ENCODE measurements at places on chromosomes 6 and 20.

DNA sequence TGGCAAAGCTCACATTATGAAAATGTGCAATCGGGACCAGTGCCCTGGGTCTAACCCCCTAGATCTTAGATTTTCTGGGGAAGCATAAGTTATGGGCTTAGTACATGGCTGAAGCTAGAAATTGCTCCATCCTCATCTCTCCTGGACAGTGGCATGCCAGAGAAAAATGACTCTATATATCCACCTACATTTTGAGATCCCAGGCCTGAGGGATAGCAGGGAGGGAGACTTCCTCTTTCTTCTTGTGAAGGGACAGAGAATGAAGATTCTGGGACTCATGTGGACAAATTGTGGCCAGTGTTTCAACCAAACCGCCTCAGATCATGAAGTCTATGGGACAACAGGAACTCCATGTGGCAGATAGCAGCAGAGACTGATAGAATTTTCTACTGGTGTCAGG lies 35.4 kb downstream of the GSTA2 start:
- no peak for DNase-seq

DNA sequence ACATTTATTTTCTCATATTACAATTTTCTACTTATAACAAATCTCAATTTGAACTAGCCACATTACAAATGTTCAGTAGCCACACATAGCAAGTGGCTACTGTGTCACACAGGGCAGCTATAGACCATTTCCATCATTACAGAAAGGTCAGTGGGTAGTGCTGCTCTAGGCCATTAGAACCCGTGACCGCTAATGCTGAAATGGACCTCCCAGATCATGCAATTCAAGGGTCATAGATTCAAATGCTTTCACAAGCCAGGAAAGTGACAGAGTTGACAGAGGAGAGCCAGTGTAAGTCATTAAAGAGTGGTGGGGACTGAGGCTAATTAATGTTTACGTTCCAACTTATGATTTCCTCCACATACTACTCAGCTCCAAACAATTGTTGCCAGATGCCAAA lies 3.5 kb upstream of the OCSTAMP start:
- DNase-seq = no peak

DNA sequence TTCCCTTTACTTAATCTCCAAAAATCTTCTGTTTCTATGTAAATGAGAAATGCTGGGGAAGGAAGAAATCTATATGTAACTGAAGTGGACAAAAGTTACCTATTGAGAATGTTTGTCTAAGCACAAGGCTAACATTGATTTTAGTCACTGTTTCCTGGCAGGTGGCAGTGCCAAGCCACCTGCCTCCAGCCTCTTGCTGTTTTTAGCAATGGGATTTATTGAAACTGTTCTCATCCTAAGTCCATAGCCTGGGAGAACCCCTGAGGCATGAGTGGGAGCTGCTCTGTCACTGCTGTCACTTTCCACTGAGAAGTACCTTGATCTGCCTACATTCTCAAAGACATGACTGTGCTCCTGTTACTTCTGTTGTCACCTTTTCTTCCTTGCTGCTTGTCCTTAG lies 14.7 kb downstream of the ENPP3 start:
- peak; percentile 71 for DNase-seq

- DNase-seq = no peak
These were observed 6.0 kb downstream of the C6orf141 start for GRCh38 chr6:49556429-49556837.

DNA sequence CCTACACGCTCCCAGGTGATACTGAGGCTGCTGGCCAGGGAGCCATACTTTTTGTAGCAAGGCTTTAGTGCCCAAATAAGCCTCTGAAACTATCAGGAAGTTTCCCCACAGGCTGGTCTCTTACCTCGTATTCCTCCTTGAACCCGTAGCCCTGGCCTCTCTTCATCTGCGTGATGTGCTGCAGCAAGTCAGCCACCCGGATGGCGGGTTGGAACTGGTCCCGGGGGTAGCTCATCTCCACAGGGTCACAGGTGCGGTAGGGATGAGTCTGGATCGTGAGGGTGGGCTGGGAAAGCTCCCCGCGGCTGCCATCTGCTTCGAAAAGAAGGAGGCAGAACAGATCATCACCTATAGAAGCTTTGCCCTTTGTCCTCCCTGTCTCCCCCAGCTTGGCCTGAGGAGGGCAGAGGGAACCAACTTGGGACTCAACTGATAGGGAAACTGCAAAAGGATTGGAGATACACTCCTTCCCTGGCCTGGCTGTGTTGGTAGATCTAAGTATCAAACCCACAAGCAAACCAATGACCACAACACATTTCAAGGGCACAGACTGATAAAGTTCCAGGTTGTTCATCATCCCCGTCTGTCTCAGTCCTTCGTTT lies 543.2 kb upstream of the CHD6 start:
- DNase-seq = no peak

GRCh38 chr6:54100411-54101006 lies 10.7 kb upstream of the MLIP start:
- DNase-seq = no peak

DNA sequence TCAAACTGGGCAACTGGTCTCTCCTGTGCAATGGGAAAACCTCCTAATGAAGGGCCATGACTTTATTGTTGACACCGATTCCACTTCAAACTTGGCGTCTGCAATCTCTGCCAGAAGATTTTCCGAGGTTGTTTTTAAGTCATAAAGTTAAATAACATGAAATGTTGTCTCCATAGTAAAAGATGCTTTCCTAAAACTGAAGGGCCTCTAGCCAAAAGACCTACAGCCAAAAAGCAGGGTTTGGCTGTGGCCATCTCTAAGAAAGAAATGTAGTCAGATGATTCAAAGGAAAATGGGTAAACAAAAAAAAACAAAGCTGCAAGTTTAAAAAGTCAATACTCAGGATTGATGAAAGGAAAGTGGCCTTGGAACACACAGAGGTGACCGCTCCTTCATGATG lies 14.1 kb downstream of the CD93 start:
- no peak for DNase-seq

GRCh38 chr6:42251911-42252637 lies 34.4 kb upstream of the MRPS10 start:
- peak; percentile 75 for DNase-seq

DNA sequence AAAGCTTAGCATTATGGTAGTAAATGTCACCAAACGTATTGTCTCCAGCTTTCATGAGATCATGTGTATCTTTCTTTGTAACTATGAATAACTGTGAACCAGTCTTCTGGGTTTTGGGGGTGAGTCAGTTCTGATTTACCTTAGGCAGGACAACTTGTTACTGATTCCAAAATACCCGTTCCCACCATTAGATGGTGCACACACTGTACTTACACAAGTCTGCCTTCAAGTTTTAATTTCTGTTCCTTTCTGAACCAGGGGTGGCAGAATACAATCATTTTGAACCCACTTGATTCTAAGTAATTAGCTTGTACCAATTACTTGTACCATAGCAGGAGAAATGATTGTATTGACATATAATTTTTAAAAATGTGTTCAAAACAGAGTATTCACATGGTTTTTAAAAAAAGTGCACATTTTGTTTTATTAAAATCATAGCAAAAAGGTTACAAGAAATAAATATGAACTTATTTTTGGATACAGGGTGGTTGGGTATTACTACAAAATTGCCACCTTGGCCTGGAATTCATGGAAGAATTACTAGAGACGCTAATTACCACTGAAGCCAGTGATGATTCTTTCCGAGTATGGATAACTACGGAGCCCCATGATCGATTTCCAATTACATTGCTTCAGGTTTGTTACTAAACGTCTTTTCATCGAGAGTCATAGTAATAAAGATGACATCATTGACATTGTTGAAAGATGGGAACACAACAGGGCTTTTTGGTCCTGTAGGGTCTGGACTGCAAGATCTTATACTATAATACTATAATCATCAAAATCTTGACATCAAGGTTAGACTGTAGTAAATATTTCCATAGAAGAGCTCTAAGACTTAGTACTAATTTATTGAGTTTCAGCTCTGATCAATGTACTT lies 75.2 kb upstream of the GLP1R start:
- DNase-seq = peak; percentile 40

DNA sequence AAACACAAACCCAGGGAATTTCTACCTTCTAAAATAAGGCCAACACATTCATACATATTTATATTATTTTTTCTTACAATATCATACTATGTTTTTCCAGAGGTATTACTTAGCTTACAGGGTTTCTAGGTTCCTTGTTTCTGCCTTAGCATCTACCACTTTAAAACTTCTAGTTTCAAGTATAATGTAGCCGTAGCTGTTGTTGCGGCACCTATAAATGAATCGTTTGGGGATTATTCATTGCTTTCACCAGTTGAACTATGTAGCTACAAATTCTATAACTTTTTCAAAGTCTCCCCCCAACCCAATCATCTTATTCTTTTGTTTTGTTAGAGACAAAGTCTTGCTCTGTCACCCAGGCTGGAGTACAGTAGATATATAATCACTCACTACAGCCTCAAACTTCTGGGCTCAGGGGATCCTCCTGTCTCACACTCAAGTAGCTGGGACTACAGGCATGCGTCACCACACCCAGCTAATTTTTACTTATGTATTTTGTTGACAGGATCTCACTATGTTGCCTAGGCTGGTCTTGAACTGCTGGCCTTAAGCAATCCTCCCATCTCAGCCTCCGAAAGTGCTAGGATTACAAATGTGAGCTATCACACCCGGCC lies 43.9 kb downstream of the TNFAIP3 start:
- no peak for DNase-seq

DNA sequence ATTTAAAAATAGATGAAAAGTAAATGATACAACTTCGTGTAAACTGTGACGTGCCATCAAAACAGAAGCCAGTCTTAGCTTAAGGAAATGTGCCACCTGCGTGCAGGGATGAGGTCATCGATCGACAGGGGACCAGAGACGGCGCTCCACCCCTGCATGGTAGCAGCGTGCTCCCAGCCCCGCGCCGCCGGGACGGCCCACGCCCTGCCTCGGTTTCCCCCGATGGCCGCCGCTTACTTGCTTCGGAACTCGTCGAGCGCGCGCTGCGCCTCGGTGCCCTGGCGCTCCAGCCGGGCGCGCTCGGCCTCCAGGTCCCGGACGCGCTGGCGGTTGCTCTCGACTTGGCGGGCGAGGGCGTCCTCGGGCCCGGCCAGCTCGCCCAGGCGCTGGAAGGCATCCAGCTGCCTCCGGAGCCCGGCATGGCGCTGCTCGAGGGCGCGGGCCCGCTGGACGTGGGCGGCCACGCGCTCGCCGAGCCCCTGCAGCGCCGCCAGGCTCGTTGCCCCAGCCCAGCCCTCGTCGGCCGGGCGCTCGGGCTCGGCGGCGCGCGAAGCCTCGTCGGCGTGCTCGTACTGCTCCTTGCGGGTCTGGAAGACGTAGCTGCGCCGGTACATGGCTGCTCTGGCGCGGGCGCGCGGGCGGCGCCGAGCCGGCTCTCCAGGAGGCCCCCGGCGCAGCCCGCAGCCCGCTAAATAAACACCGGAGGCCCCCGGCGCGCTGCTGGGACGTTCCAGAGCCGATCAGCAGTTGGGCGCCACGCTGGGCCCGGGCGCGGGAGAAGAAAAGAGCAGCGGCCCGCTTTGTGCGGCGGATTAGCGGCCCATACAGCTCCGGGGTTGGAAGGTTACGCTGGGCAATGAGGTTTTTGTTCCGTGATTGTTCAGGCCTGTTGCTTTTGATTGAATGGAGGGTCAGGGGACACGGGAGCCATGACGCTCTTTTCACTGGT lies at the start of gene BFSP1:
BFSP1 (minus strand) TSS at position 664 of the 949 bp plus-strand sequence; CDS start at position 614, 50 bp downstream.
- DNase-seq = peak; percentile 73

DNA sequence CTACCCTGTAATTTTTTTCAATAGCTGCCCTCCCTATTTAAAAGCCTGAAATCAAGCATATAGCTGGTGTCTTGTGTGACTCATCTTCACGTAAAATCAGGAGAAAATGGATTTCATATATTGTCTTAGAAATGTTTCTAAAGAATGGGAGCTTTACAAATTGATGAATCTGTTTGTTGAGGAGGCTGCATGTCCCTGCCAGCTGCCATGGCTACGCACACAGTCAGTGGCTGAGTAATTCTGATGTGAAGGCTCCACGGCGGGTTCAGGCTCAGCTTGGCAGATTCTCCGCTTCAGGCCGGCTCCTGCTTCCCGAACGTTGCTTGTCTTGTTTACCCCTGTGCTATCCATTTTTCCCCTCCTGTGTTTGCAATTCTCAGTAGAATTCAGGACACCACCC lies 82.8 kb downstream of the CCDC170 start:
- DNase-seq = no peak

DNA sequence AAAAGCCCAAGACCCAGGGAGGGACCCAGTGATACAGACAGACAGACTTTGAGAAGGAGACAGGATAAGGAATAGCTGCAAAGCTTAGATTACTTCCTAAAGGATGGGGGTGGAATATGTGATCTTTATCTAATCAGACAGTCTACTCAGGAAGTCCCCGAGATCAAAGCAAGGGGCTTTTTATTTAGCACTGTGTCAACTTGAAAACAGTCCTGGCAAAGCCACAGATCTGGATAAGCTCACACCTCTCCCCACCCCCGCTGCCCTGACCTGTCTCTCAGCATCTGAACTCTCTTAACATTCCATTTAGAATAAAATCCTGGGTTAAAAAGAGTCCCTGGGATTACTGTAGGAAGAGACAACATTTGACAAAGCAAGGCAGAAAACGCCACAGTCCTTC lies 101.5 kb downstream of the ISM1 start:
- no peak for DNase-seq

All from NCI-H1092 treated with DMSO at 0.1 percent for 48 hours (cell line).